ENCODE measurements at places on chromosomes 5 and 9. TPM values are rescaled to one million over a fixed set of nuclear protein-coding genes. Genes with fewer than 3 reads are reported as not detected.

GRCh38 chr5:166436872-166437271 lies 1854.6 kb upstream of the WWC1 start:
- no peaks in the 10 kb centered on the region for H3K27me3 ChIP-seq
- H3K36me3 ChIP-seq = no peaks in the 10 kb centered on the region

DNA sequence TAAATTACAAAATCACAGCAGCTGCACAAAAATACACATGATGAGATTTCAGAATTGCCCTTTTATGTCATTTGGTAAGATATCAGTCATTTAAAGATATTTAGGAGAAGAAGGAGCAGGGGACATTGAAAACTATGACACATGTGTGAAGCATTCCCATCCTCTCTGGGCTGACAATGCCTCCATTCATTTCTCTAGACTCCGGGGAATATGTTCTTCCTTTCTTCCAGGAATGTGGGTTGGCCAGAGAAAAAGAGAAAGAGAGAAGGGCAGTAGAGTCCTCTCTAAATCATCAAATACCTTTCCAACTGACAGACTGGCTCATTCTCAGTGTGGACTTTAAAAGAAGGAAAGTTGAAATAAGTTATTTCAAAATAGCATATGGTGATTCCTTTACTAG lies 205.6 kb upstream of the ADAMTSL1 start:
- DNase-seq = no peak
- no peaks in the 10 kb centered on the region for H3K4me1 ChIP-seq
- H3K36me3 ChIP-seq = no peaks in the 10 kb centered on the region
- no peaks in the 10 kb centered on the region for H3K27me3 ChIP-seq
- H3K27ac ChIP-seq = no peak overlapping the region

DNA sequence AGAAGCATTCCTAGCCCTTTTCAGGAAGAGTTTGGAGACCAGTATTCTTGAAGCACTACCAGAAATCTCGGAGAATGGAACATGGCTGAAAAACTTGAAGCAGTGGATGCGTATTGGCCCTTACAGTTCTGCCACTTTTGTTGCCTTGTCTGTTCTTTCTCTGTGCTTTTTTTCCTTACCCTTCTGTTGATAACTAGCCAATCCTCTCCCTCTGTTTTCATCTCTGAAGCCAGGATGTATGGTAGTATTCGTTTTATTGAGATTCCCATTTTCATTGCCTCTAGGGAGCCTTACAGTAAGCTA lies 564 bp upstream of the CCNH start:
- H3K4me3 ChIP-seq = peak overlapping the region; percentile 99
- no peak for DNase-seq
- peaks cover 31% of the 10 kb centered on the region for H3K36me3 ChIP-seq
- no peaks in the 10 kb centered on the region for H3K27me3 ChIP-seq

DNA sequence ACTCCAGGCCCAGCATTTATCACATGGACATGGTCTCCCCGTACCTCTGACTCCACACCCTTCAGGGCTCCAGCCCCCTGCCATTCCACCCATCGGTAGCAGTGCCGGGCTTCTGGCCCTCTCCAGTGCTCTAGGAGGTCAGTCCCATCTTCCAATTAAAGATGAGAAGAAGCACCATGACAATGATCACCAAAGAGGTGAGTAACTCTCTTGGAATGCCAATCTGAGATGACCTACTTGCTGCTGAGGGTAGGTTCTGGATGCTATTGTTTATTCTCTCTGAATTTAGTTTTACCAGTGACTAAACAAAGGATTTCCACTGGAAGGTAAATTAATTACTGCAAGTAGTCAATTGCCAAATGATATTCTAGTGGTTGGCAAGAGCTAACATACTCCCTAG lies 80.8 kb downstream of the TLE4 start:
- H3K36me3 ChIP-seq = peaks cover 27% of the 10 kb centered on the region
- H3K4me1 ChIP-seq = no peaks in the 10 kb centered on the region
- H3K4me3 ChIP-seq = no peak overlapping the region
- DNase-seq = no peak
- H3K27me3 ChIP-seq = no peaks in the 10 kb centered on the region

- peaks cover 5% of the 10 kb centered on the region for H3K4me1 ChIP-seq
- peaks cover 24% of the 10 kb centered on the region for H3K27me3 ChIP-seq
- no peak overlapping the region for H3K4me3 ChIP-seq
- H3K36me3 ChIP-seq = no peaks in the 10 kb centered on the region
- no peak overlapping the region for H3K27ac ChIP-seq
- DNase-seq = no peak
Observed at GRCh38 chr5:141908796-141909195, 14.9 kb upstream of the DELE1 start.

- no peak overlapping the region for H3K27ac ChIP-seq
- no peak for DNase-seq
- no peak overlapping the region for H3K4me3 ChIP-seq
- H3K4me1 ChIP-seq = peaks cover 4% of the 10 kb centered on the region
- H3K27me3 ChIP-seq = no peaks in the 10 kb centered on the region
Observed at GRCh38 chr9:786405-786804, 55.1 kb upstream of the DMRT1 start.

DNA sequence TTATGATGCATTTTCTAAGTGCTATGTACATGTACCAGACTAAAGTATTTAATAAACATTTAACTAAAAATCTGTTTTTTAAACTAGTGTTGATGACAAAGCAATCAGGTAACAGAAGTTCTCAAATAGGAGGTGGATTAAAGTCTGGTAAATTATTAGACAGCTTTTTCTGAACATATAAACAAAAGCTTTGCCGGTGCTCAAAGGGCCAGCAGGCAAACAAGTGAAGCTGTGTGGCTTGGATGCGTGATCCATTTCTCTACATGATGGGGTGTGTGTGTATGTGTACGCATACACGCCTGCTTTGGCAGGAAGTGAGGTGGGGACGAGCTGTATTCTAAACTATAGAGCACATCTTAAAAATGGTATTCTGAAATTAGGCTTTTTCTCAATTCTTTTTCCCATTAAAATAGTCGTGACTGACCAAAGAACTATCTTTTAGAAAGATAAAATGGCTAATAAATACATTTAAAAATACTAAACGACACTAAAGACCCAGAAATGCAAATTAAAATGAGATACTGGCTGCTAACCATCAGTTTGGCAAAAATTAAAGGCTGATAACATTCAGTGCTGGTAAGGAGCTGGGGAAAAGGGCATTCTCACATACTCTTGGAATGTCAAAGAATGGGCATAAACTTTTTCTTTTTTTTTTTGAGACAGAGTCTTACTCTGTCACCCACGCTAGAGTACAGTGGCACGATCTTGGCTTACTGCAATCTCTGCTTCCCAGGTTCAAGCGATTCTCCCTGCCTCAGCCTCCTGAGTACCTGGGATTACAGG lies 174.0 kb downstream of the MAPKAP1 start:
- no peak overlapping the region for H3K4me3 ChIP-seq
- peaks cover 18% of the 10 kb centered on the region for H3K4me1 ChIP-seq
- no peak overlapping the region for H3K27ac ChIP-seq
- DNase-seq = no peak
- no peaks in the 10 kb centered on the region for H3K27me3 ChIP-seq

- no peak overlapping the region for H3K27ac ChIP-seq
- H3K27me3 ChIP-seq = no peaks in the 10 kb centered on the region
- peaks cover 2% of the 10 kb centered on the region for H3K4me1 ChIP-seq
- H3K36me3 ChIP-seq = peaks cover 4% of the 10 kb centered on the region
Observed at GRCh38 chr5:140318792-140319191, 15.9 kb upstream of the PFDN1 start.

GRCh38 chr5:148807851-148808250 lies 18.6 kb upstream of the ADRB2 start:
- peak overlapping the region; percentile 21 for H3K27ac ChIP-seq
- peaks cover 2% of the 10 kb centered on the region for H3K27me3 ChIP-seq
- H3K4me1 ChIP-seq = peaks cover 56% of the 10 kb centered on the region
- H3K4me3 ChIP-seq = no peak overlapping the region
- no peaks in the 10 kb centered on the region for H3K36me3 ChIP-seq

VLDLR gene
- 17.5 TPM for total RNA-seq

CCL19 gene
- not detected for total RNA-seq

C9 gene
- not detected for total RNA-seq

ZDHHC21 gene
- 7.6 TPM for total RNA-seq

SOHLH1 gene
- not detected for total RNA-seq

ST6GALNAC6 gene
- 146 TPM for total RNA-seq
